ENCODE measurements at places on chromosomes 7 and 10.

DNA sequence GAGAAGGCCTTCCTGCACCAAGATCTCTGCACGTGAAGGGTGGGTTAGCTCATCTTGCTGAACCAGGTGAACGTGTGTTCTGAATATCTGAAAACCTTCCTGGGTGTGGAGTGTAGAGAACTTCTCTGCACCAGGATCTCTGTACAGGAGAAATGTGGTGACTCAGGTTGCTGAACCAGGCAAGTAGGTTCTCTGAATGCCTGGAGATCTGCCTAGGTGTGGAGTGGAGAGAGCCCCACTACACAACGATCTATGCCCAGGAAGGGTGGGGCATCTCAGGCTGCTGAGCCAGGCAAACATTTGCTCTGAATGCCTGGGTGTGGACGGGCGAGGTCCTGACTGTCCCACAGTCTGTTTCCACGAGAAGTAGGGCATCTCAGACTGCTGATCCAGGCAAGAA, 1002.3 kb upstream of the KCND2 start:
- no peak for DNase-seq

- peak; percentile 37 for DNase-seq
Measured at GRCh38 chr10:62373995-62374861, at the start of gene ZNF365. Gene ZNF365, plus strand, starts transcription at chr10:62374369. Its CDS starts 1,825 bp downstream, at chr10:62376194.

DNA sequence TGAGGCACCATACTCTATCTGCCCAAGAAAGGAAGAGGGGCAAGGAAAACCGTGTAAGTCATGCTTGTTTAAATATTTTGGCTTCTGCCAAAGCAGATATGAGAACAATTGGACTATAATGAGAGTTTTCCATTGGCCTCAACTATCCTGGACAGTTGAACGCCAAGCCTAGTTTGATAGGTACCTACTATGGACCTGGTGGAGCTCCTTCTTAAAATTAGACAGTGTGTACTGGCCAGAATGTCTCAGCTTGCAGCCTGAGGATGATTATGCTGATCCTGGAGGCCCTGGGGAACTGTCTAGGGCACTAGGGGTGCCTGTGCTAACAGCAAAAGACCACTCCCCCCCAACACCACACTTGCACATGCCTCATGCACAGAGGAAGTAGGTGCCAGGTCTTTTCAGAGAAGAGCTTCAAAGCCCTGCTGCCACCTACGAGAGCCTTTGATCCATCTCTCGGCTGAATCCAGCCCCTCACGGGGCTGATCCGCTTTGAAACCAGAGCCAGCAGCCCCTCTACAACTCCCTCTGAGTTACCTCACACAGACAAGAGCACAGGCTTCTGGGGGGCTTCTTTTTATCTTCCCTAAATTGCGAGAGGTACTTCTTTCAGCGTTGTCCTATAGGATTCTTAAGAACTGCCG, 473.8 kb upstream of the GALNT17 start:
- no peak for DNase-seq

GRCh38 chr7:116984917-116985316, 31.6 kb downstream of the ST7 start:
- peak; percentile 58 for DNase-seq

DNA sequence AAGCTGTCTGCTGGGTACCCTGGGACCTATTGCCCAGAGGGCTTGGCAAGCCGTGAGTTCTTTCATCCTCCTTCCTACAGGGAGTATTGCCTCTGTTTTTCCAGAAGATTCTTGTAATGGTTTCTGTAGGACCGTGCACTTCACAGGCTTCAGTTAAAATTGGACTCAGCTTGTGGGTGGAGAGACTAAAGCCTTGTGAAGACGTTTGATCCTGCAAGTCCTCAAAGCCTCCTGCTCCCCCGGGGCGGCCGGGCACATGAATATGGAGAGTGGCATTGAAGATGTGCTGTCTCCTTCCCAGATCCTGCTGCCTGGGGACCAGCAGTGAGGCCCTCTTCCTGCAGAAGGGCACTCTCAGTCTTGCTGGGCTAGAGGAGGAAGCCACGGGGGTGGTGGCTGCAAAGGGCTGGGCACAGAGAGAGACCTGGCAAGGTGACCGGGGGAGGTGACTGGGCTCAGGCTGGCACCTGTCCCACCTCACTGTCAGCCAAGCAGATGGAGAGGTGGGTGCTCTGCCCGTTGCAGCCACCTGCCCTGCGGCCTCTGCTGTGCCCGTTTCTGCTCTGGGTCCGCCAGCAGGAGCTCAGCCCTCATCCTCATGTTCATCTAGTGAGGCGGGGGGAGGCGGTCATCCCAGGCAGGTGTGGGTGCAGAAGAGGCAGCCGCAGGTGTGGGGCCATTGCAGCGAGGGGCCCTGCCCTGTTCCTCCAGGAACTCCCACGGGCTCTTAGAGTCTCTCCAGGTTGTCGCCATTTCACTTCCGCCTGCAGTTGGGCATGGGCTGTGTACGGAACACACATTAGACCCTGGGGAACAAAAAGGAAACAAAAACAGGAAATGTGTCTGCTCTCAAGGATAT, 55.7 kb downstream of the TMEM209 start:
- no peak for DNase-seq
